ENCODE measurements at places on chromosomes 7 and 10.

DNA sequence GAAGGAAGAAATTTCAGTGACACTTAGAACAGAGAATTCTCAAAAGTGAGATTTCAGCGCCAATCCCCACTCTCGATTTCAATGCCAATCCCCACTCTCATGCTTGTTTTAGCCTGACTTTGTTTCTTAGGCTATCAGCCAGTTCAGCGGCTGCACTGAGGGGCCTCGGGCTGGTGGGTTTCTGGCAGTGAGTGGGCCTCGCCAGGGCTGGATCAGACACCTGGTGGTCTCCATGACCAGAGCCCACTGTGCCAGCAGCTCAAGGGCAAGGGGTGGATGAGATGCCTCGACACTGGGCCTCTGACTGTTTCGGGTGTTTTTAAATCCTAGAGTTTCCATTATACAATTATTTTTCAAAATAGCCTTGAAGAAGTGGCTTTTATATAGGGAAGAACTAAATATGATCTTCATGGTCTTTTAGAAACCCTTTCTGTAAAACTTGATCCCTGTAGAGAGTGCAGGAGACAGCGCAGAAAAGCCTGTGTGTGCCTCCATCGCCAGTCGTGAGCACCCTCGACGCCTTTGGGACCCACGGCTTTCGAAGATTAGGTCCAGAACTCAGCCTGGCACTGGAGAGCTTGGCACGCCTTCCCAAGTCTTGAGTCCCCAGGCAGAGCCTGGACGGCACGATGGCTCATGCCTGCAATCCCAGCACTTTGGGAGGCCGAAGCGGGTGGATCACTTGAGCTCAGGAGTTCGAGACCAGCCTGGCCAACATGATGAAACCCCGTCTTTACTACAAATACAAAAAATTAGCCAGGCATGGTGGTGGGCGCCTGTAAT, 76.2 kb downstream of the INPP5A start:
- no peak for DNase-seq

DNA sequence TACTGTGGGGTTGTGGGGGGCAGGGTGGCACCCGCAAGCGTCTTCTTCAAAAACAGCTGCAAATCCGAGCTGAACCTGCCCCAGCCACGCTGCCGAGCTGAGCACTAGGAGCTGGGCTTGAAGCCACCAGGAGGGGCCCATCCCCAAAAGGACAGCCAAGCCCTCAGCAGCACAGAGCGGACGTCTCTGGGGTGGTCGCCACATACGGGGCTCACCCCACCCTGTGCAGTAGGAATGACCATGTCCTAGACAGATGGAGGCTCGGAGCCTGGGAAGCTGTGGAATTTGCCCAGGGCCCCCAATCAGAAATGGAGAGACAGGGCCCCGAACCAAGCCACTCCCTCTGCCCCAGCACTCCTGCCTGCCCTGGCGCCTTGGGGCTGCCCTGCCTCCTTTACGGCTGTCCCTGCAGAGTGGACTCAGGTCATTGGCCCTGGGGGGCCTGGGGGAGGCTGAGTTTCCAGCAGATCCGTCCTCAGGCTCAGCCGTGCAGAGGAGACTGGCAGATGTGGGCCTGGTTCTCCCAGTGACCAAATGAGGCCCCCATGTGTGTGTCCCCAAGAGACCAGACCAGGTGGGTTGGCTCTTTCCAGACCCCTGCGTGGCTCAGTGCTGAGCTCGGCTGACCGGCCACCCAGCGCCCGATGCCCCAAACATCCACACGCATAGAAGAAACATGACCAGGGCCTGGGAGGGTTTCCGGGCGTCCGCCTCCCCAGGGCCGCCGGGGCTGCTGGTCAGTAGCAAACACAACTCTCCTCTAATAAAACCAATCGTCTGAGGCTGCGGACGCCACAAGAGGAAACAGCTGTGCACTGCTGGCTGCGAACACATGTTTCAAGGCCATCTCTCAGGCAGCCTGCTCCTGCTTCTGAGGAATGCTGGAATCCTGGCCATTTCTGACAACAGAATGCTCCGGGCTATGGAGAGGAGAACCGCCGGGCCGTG, 54.9 kb downstream of the PDGFA start:
- DNase-seq, result no peak

GRCh38 chr7:102285540-102286236, 980 bp upstream of the SH2B2 start:
- no peak for DNase-seq

DNA sequence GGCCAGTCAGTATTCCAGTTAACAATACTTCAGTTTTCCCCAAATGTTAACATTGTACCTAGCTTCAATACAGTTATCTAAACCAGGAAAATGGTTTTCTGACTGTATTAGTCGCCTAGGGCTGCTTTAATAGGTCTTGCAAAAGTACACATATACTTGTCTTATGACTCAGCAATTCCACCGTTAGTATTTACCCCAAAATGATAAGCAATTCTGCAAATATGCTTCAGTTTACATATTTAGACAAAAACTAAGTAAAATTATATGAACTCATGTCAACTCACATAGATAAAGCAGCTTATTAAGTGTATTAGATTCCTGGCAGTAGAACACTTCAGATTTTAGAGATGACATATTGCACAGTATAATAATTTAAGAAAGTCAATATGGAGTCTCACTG, 363.3 kb downstream of the ARL4A start:
- peak; percentile 29 for DNase-seq

DNA sequence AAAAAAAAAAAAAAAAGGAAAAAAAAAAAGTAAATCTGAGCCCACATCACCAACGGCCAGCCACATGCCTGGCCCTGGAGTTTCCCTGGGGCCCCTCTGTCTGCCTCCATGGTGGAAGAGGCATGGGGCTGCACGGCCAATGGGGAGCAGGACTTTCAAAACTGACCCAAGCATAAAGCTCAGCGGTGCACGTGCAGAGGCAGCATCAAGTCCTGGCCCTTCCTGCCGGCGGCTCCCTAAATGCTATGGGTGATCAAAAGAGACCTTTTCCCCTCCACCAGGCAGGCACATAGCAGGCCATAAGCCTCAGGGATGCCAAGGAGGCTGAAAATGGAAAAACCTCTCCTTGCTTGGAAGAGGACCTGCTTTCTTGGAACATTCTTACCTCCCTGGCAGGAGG, 94.3 kb downstream of the OAT start:
- DNase-seq, result no peak

DNA sequence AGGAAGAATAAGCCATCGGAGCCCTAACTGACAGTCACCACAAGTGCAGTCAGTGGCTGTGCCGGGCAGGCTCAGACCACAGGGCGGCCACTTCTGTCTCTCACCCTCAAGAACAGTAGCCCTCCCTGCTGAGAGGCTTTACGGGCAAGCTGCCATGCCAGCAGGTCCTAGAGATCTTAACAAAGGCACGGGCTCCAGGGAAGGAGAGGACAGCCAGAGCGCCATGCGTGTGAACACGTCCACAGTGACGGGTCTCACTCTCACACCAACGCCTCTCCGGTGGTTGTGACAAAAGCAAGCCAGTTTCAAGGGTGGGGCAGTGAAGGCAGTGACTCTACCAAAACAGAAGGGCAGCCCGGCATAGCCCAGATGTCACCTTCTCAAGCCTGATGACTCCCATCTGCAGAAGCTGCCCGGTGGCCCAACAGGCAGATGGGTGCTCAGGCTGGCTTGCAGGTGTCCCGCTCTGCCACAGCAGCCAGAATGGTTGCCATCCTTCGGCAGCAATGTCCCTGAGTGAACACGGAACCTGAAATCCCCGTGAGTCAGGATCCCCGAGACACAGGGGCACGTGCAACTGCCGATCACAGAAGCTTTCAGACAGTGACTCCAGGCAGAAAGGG, 102.0 kb downstream of the FAM53B start:
- no peak for DNase-seq

- no peak for DNase-seq
These were observed 49.7 kb upstream of the NRF1 start for GRCh38 chr7:129561677-129562359.

DNA sequence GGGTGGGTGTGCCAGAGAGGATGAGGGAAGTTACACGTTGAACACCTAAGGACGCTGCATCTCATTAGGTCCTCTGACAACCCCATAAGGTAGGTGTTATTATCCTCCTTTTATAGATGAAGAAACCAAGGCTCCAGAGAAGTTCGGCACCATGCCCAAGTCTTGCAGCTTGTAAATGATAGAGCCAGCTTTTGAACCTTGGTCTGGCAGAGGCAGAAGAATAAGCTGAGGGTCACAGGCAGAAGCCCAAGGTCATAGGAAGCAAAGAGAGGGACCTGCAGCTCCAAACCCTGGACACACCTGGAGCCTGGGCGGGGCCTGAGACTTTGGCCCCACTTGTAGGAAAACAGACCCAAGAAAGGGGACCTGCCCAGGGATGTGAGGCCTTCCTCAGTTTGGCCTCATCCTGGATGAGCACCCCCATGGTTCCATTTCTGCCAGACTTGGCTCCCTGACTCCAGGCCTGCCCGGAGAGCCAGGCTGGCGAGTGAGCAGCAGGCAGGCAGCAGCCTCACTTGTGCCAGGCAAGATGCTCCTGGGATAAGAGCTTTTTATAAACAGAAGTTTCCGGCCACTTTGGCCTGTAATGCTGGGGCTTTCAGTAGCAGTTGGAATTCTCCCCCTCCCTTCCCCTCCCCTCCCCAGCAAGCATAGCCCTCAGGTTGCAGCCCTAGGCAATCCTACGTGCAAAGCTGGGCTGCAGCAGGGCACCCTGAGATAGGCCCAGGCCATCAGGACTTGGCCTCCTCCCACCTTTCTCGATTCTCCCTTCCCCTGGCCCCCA, 2.4 kb downstream of the KCNH2 start:
- no peak for DNase-seq

DNA sequence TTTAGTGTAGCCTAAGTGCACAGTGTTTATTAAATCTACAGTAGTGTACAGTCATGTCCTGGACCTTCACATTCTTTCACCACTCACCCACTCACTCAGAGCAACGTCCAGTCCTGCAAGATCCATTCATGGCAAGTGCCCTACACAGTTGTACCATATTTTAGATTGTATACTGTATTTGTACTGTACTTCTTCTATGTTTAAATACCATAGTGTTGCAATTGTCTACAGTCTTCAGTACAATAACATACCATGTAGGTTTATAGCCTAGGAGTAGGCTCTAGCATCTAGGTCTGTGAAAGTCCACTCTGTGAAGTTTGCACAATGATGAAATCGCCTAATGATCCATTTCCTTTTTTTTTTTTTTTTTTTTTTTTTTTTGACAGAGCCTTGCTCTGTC, 12.0 kb downstream of the EEPD1 start:
- DNase-seq, result no peak

DNA sequence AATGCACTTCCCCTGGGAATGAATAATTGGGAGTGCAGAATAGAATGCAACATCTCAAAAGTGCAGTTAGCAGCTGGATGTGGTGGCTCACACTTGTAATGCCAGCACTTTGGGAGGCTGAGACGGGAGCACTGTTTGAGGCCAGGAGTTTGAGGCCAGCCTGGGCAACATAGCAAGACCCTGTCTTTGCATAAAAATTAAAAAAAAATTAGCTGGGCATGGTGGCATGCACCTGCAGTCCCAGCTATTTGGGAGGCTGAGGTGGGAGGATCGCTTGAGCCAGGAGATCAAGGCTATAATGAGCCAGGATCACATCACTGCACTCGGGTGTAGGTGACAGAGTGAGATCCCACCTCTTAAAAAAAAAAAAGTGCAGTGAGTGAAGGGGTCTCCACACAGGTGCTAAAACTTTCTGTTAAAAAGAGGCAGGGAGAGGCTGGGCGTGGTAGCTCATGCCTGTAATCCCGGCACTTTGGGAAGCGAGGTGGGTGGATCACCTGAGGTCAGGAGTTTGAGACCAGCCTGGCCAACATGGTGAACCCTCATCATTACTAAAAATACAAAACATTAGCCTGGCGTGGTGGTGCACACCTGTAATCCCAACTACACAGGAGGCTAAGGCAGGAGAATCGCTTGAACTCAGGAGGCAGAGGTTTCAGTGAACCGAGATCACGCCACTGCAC, 13.5 kb upstream of the ZMIZ1 start:
- DNase-seq, result no peak

DNA sequence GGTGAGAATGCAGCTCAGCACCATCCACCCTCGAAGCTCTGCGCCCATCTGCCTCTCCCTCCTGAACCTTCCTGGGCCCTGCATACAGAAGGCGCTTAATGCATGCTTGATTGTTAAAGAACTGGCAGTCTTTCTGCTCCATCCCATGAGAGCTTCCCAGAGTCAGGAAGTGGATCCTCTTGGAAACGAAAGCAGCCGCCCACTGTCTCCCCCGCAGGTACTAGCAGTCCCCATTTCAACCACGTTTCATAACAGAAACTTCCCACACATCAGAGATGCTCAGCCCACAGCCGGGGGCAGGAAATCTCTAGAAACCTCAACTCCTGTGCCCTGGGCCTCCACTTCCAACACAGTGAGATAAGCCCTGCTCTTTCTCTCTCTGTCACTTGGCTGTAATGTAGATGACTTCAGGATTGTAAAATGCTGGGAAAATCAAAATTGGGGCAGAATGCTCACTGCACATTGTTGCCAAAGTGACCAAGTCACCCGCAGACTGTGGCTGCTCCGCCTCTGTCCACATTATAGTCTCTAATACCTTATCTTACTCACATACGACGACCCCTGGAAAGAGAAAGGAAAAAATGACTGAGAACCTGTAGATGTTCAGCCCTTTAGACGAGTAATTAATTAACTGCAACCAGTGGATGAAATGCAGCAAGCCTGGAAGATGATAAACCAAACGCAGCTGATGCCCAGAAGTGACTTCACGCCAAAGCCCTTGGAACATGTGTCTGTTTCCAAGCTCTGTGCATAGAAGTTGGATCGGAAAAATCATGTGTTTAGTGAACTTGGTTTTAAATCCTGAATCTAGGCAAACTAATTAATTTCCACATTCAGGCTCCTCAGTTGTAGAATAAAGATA, 28.5 kb downstream of the GSDME start:
- DNase-seq, result no peak

GRCh38 chr10:104254493-104255310, at the start of gene GSTO1:
GSTO1 (plus strand) TSS chr10:104254892; CDS start chr10:104254929, 37 bp downstream.
- peak; percentile 77 for DNase-seq
